ENCODE measurements at places on chromosomes 1 and 21.
A peak's percentile ranks its signal among the peaks of the same experiment; 100 is the strongest.

GRCh38 chr1:200894712-200895442 is at the start of gene INAVA:
Gene INAVA, plus strand, starts transcription at chr1:200894900. Its CDS starts 3,501 bp downstream, at chr1:200898401.
- no peak for DNase-seq

GRCh38 chr21:17352996-17353655 is 159.7 kb upstream of the CXADR start:
- DNase-seq = no peak

- no peak for DNase-seq
Measured at GRCh38 chr1:197600751-197601150, 174.5 kb downstream of the DENND1B start.

- no peak for DNase-seq
Measured at GRCh38 chr1:116299248-116299647, 73.8 kb upstream of the ATP1A1 start.

DNA sequence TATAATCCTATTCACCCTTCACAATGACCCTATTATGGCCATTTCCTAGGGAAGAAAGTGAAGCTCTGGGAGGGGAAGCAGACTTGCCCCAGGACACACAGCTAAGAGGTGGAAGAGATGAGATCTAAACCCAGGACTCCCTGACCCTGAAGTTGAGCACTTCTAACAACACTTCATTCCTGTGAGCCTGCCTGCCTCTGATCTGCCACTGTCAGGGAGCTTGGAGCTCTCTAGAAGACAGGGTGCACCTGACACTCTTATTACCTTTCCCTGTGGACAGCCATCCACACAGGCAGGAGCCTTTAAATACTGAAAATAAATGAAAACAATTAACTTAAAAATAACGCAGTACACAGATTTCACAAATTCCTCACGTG is 599 bp downstream of the MKNK1 start:
- DNase-seq = peak; percentile 18

DNA sequence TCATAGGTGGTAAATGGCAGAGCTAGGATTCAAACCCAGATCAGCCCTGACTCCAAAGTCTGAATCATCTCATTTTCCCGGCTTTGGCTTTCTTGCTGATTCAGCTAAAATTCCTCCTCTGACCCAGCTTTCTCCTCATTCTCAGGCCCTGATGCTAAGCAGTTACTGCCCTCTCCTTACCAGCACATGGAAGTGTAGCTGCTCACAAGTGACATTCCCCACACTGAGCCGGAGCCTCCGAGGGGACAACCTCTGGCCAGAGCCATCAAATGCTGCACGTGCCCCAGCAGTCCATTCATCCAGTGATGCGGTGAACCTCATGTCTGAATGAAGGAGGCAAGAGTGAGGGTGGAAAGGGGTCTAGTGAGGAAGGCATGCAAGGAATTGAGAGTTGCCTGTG is 11.1 kb downstream of the ITGA10 start:
- DNase-seq = no peak

DNA sequence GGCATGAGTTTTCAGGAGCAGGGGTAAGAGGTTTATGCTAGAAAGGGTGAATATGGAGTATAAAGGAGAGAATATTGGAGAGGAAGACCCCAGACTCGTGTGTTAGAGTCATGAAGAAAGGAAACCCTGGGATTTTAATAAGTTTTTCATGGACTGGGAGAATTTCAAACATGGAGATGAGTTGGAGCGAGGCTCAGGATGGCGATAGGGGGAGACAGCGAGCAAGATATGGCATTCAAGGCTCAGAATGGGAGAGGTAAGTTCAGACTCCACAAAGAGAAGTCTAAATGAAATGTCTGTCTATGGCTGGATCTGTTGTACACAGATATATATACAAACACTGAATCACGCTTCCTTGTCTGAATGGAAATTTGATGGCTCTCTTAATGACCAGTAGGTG is 92.5 kb downstream of the LRRC40 start:
- DNase-seq = no peak

- no peak for DNase-seq
Measured at GRCh38 chr21:33061233-33061632, 8.7 kb upstream of the OLIG1 start.

DNA sequence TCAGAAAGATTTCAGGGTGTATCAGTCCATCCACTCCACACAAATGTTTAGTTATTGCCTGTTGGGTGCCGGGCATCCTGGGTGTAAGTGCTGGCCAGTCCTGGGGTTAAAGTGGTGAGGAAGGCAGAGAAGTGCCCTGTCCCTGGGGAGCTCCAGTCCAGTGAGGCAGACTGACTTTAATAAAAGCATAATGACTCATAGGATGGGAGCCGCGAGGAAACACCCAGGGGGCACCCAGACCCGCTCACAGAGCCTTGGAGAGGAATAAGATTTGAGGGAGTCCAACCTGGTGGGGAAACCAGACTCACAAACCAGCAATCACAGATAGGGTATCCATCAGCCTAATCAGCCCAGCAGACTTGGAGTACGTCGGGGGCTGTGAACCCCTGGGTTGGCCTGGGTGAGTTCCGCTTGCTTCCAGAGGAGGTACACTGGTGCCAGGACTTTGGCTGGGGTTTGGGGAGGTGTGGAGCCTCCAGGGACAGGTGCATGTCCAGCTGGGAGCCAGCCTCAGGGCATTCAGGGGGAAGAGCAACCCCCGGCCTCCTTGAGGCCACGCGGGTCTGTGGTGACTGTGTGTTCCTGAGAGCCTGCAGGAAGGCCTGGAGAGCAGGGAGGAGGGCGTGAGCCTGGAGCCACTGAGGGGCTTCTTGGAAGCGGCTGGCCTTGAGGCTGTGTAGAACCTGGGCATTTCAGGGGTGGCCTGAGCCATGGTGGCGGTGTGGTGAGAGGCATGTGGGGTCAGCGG is 3.7 kb downstream of the PEAR1 start:
- no peak for DNase-seq

GRCh38 chr1:22107126-22107525 is 35.8 kb downstream of the WNT4 start:
- DNase-seq = no peak

GRCh38 chr1:180909462-180909976 is 3.2 kb upstream of the KIAA1614 start:
- DNase-seq = no peak

DNA sequence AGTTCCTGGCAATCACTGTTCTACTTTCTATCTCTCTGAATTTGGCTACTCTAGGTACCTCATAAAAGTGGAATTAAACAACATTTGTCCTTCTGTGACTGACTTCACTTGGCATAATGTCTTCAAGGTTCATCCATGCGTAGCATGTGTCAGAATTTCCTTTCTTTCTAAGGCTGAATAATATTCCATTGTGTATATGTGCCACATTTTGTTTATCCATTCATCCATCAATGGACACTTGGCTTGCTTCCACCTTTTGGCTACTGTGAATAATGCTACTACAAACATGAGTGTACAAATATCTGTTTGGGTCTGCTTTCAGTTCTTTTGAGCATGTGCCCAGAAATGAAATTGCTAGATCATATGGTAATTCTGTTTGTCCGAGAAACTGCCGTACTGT is 14.7 kb downstream of the CACHD1 start:
- DNase-seq = no peak

DNA sequence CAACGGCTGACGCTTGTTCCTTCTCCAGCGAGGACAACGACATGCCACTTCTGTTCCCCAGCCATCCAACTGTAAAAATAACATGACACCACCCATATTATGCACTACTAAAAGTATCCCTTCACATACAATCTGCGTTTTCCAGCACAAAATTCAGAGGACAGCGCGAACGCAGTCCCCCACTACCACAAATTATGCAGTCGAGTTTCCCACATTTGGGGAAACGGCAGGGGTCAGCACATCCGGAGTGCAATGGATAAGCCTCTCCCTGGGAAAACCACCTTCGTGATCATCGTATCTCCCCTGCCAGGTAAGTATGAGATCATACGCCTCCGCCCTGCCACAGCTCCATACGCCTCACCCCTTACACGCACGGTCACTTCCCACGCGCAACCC is 120.9 kb downstream of the PPIAL4G start:
- no peak for DNase-seq

DNA sequence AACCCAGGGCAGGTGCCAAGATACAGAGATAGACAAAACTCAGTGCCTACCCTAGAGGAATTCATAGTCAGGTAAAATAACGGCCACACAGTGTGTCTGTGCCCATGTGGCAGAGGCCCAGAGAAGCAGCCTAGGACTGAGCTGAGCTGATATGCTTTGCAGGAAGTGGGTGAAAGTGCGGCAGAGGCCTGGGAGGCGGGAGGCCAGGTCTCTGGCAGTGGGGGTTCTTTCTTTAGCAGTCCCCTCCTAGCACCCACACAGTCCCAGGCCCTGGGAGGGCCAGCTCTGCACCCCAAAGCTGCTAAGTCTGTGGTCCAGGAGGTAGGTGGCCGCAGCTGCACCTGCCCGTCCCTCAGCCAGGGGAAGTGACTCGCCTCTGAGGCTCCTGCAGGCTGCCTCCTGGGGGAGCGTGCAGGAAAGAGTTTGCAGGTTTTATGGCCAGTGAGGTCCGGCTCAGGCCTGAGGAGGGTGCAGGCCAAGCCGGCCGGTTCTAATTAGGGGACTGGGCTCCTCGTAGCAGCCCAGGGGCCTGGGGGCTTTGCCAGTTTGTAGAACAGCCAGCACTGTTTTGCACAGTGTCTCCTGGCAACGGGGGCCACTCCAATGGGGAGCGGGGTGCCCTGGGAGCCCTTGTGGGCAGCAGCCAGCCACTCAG is 107.9 kb downstream of the SPSB1 start:
- DNase-seq = no peak

DNA sequence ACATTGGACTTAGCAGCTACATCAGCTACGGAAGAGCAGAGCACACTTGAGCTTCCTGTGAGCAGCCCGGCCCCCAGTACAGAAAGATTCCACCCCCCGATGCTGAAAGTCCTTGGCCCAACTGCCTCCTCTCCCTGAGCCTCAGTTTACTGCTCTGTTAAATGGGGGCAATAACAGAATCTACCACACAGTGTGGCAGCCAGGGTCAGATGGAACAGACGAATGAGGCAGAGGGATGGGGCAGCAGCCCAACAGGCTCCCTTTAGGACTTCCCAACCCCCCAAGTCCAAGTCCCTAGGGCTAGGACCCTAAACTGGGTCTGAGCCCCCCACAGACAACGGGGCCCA is 22.9 kb upstream of the C1QA start:
- no peak for DNase-seq

DNA sequence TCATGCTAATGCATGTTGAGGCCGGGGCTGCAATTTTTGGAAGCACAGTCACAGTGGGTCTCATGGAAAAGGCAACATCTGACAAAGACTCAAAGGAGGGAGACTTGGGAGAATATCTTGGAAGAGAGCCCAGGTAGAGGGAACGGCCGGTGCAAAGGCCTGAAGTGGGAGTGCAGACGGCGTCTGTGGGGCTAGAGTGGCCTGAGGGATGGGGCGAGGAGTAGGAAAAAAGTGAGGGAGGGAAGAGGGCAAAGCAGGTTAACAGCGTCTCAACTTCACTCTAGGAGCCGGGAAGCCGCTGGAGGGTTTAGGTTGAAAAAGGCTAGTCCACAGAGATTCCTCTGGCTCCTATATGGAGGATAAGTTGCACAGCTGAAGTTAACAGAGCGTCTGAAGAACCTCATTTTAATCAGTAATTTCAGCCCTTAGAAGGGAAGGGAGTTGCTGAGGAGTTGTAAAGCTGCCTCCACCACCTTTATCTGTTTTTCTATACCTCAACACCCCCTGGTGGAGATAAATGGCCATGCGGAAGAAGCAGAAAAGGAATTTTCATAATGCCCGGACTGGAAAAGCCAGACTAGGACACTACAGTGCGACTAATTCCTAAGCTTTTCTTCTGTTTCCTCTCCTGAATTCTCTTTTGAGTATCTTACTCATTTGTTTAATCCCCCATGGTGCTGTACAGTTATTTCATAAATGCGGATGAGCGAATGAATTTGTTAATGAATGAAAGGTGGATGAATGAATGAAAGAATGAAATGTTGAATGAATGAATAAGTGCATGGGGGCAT is 78.7 kb upstream of the ZNF281 start:
- peak; percentile 28 for DNase-seq

- DNase-seq = no peak
Measured at GRCh38 chr1:3126756-3127678, 58.0 kb downstream of the PRDM16 start.

GRCh38 chr1:153428073-153428638 is 11.8 kb downstream of the S100A7A start:
- no peak for DNase-seq

GRCh38 chr1:45394342-45394741 is 54.1 kb upstream of the MUTYH start:
- no peak for DNase-seq

- DNase-seq = no peak
Measured at GRCh38 chr1:47522935-47523834, 85.3 kb downstream of the FOXD2 start.

DNA sequence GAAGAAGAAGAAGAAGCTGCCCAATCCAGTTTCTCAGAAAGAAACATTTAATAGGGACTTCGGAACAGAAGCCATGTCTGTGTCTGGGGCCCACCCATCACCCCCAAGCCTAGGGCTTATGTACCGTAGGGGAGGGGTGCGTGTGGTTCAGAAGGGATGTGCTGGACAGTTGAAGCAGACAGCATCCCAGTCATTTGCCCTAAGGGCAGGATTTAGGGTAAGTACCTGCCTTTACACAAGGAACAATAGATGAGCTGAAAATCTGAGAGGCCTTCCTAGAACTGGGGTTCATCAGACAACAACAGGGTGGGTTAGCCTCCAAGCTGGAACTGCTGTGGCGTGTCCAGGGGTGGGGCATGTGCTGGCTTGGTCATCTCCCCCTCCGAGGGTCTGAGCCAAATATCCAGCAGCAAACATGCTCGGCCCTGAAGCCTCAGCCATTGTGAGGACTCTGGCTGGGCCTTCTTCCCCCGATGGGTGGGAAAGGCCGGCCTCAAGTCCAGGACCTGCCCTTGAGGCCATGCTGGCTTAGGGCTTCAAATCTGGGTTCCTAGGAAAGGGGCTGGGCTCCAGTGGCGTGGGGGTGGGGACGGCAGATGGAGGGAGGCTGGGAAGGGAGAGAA is 12.1 kb downstream of the CSTB start:
- no peak for DNase-seq

DNA sequence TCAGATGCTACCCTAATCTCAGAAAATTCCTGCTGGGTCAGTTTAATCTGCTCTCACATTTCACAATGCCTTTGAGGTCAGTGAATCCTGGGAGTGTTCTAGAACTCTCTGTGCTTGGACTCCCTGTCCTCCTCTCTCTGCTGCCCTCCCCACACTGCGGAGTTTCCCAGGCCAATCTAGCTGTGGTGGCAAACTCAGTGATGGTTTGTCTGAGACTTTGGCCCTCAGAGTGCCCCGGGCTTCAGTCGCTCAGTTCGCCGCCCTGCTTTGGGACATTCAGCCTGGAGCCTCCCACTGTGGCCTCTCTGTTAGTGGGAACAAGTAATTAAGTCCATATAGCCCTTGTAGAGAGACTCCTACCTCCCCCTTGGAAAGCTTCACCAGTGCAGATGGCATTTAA is 7.1 kb downstream of the C1orf226 start:
- no peak for DNase-seq

Measured in hematopoietic multipotent progenitor cell treated with erythropoietin and hydrocortisone succinate and interleukin-3 and kit ligand, for 15 days (in vitro differentiated cells).